HuH-7.5 (cell line): ENCODE measurements at places on chromosomes 2 and 18.
A peak's percentile ranks its signal among the peaks of the same experiment; 100 is the strongest.

GRCh38 chr2:237296756-237297155, 117.2 kb downstream of the COL6A3 start:
- DNase-seq = no peak

DNA sequence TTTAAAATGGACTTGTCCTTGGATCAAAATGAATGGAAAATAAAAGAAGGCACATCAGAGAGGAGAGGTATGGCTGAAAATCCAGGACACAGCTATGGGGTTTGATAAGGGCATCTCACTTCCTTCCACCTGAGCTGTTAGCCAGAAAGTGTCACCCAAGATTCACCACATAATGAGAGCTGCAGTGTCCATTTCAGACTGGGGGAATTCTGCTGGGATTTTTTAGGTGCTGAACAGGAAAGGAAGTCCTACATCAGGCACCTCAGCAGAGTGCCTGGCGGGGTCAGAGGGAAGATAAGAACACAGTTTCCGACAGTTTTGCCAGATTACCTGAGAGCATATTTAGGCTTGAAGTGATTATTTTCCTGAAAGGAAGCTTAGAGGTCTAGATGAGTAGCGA, 187.6 kb upstream of the HNMT start:
- no peak for DNase-seq

DNA sequence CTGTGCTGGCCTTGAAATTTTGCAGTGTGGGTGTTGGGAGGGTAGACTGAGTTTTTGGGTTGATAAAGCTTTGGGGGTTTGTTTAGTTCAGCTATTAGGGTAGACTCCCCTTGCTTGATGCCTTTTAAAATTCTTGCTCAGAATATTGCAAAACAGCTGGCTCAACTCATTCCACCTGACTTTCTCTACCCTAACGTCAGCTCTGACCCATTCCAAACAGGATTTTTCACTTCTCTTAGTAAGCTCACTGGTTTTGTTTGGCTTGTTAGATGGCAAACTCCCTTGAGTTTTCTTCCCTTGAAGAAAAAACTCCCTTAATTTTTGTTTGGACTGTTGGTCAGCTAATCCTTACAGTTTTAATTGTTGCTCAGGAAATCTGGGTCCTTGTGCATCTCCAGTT, 195.1 kb upstream of the DTNA start:
- no peak for DNase-seq

- DNase-seq = no peak
Measured at GRCh38 chr2:66576561-66577320, 141.8 kb downstream of the MEIS1 start.

DNA sequence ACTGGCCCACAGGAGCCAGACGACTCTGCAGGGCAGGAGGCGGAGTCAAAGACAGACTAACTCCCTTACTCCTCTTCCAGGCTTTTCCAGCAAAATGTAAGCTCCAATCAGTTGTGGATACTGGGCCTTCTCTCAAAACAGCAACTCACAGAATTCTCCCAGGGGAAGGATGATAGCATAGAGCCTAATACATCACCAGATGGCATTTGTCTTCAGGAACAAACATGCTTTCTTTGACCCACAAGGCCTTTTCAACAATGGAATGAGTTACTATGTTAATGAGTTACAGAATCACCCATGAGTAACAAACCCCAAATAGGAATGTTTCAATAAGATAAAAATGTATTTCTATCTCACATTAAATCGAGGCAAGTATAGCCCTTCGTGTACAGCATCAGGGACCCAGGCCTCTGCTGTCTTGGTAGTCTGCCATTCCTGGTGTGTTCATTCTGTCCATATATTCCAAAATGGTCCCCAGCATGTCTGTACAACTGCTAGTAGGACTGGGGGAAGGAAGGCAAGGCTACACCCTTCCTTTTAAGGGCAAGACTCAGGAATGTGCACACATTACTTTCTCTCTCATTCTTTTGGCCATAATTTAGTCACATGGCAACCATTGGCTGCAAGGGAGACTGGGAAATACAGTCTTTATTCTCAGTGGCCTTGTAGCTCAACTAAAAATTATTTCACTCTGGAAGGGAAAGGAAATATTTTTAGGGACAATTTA, 76.4 kb downstream of the BOD1L2 start:
- DNase-seq = no peak

GRCh38 chr2:172395503-172395902, 31.9 kb upstream of the ITGA6 start:
- no peak for DNase-seq

- DNase-seq = no peak
Measured at GRCh38 chr2:188571543-188572303, 280.0 kb downstream of the GULP1 start.

GRCh38 chr2:11343368-11343649, 1.1 kb downstream of the ROCK2 start:
- DNase-seq = no peak

- no peak for DNase-seq
Measured at GRCh38 chr2:231883468-231883881, 42.7 kb downstream of the NPPC start.

DNA sequence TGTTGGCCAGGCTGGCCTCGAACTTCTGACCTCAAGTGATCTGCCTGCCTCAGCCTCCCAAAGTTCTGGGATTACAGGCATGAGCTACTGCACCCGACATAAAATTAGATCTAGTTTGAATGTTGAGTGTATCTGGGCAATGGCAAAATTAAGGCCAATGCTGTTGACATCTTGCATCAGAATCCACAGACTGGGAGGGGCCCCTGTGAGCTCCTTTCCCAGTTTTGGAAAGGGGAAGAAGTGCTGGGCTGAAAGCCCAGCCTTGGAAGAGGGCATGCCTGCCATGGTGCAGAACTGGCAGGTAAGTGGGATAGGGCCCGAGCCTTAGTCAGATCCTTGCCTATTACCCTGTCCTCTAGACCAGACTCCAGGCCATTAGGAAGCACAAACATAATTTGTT, 4.5 kb upstream of the MYOM1 start:
- no peak for DNase-seq

DNA sequence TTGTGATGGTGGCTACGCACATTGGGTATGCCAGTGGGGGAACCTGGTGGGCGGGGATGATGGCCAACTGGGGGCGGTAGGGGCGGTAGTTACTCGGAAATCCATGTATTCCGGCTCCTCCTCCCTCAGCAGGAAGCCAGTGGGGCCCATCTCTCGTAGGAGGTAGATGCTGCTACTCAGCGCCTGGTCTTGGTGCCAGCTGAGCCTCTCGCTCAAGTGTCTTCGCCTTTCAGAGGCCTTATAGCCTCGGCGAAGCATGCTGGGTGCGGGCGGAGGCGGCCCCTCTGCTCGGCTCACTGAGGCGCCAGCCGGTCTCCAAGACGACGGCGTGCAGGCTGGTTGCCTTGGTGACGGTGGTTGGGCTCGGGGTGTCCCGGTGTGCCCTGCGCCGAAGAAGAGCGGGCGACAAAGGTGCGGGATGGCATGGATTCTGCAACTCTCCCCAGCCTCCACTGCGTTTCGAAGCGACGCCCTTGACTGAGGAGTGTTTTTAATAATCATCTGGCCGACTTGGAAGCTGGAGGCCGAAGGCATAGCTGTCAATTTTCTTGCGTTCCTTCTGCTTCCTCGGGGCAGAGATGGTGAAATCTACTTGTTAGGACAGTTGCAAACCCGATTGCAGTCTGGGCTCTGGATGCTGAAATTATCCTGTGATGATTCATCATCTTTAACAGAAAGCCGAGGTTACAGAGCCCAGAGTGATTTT, at the start of gene ZSWIM2:
ZSWIM2 (minus strand) TSS at position 298 of the 706 bp plus-strand sequence; CDS start at position 258, 40 bp downstream.
- peak; percentile 7 for DNase-seq

DNA sequence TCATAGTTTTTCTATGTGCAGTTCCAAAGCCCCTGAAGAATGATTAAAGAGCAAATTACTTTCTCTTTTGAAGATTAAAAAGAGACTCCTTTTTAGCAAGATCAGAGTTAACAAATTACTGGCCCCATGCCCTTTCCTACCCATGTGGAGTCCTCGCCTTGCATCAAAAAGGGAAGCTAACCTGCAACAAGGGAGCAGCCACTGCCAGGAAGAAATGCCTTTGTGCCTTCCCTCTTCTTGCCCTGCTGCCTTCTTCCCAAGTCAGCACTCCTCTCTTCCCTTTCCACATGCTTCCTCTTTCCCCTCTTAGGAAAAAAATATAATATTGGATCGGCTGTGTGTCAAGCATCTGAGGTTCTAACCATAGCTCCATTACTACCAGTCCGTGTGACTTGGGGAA, 37.1 kb upstream of the CYP1B1 start:
- no peak for DNase-seq

DNA sequence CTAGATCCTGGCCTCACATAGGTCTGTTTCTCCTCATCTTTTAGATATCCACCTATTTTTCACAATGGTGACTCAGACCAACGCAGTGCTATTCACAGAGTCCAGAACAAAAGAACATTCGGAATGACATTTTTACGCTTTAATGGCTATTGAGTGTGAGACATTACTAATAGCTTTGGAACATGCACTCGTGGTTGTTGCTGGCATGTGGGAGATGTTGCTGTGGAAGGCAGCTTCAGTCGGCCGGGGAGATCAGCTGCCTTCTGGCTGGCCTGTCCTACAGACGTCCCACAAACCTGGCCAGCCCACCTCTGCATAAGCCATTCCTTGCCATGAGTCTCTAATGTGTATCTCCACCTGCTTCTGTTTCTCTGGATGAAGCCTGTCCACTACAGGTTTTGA, 3.4 kb downstream of the MBP start:
- no peak for DNase-seq

DNA sequence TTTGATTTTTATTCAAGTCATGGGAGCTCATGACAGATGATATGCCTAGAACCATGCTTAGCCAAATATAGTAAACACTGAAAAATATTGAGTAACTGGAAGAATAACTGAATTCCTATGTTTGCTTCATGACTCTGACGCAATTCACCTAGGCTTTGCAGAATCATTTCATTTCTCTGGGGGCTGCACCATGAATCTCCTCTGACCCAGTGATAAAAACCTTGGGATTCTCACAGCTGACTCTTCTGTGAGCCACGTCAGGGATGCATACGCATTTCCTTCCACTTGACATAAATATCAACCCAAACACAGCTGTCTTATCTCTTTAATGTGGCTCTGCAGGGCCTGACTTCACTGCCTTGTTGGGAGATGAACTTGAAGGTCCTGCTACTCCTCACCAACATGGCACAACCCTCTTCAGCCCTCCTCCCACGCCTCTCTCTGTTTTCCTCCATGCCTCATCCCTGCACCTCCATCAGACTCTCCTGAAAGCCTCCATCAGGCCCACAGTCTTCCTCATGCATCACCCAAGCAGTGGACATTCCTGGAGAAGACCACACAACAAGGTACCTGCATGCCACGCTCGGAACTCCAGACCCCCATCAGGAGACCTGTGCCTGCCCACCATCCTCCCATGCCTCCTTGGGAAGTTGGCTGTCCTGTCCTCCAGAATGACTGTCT, 29.8 kb downstream of the COL6A3 start:
- no peak for DNase-seq

- no peak for DNase-seq
Measured at GRCh38 chr2:190530248-190530900, 4.1 kb downstream of the NEMP2 start.

GRCh38 chr18:59795882-59796281, 98.7 kb upstream of the CCBE1 start:
- DNase-seq = no peak

DNA sequence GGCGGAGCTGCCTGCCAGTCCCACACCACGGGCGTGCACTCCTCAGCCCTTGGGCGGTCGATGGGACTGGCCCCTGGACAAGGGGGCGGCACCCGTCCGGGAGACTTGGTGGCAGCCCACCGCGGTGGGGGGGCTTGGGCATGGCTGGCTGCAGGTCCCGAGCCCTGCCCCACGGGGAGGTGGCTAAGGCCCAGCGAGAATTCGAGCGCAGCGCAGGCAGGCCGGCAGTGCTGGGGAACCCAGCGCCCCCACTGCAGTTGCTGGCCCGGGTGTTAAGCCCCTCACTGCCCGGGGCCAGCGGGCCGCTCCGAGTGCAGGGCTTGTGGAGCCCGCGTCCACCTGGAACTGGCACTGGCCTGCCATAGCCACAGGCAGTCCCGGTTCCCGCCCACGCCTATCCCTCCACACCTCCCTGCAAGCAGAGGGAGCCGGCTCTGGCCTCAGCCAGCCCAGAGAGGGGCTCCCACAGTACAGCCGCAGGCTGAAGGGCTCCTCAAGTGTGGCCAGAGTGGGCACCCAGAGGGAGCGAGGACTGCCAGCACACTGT, 742.9 kb upstream of the DDX18 start:
- DNase-seq = no peak

GRCh38 chr2:66494708-66495107, 59.8 kb downstream of the MEIS1 start:
- no peak for DNase-seq

GRCh38 chr2:43221763-43222474, 4.5 kb downstream of the ZFP36L2 start:
- DNase-seq = peak; percentile 78

DNA sequence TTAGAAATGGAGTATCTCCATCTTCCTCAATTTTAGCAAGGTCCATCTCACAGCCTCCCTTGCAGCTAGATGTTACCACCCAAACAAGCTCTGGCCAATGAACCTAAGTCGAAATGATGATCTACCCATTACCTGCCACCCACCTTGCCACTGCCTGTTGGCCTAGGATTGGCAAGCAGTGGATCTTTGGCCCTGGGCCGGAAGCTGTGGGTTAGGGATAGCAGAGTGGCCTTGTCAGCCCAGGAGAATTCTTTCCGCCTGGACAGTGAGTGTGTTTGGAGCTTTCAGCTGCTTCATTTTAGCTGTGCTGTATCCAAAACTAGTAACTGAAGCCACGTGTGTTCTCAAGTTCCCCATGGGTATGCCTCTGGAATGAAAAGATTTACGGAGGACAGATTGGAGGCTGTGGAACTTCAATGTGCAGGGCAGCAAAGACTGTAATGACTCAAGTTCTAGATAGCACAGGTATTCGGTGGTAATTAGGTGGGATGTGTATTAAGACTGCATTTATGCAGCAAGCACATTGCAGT, 7.7 kb upstream of the PARD6G start:
- no peak for DNase-seq

DNA sequence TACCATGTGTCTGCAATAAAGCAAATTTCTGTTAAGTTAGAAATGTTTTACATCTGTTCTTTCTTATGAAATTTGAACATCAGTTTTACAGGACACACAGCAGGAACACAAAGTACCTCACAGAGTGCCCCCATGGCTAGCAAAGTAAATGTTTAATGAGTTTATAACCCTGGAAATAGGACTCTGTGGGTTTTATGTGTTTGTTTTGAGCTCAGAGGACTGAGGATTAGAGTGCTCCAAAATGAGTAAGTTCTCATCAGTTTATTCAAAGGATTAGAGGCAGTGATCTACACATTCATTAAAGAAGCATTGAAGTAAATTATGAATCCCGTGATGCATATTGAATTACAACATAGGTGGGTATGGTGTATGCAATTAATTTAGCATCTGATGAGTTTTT, 281.8 kb downstream of the GULP1 start:
- DNase-seq = no peak
